Naive thymus-derived CD8-positive, alpha-beta T cell (primary cell): ENCODE measurements at places on chromosomes 13 and 19. TPM values are rescaled to one million over a fixed set of nuclear protein-coding genes. Genes with fewer than 3 reads are reported as not detected.

GRCh38 chr13:51477653-51478324, 25.0 kb upstream of the INTS6 start:
- H3K27me3 ChIP-seq: no peaks in the 10 kb centered on the region
- H3K36me3 ChIP-seq: no peaks in the 10 kb centered on the region
- H3K27ac ChIP-seq: no peak overlapping the region

DNA sequence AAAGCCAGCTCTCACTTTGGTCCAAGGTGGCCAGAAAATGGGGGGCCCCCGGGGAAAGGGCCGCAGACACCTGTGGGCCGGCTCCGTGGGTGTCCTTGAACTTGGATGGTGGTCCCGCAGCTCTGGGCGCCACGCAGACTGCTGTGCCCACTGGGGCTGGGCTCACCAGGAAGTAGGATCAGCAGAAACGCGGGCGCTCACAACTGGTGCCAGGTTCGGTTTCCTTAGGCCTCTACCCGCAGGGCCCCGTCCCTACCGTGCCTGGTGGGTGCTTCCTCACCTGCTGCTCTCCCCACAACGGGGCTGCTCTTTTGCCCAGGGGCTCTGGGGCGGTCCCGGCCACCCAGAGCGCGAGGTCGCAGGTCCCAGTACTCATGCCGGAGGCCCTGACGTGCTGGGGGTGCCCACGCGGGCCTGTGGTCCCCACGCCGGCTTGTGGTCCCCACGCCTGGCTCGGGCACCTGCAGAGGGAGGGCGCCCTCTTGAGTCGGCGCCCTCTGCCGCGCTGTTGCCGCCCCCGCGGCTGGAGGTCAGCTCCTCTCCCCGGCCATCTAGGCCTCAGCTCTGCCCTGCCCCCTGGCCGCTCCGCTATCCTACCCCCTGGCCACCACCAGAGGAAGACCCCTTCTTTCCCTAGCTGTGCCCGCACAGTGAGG, 1303.6 kb downstream of the UQCRFS1 start:
- no peaks in the 10 kb centered on the region for H3K36me3 ChIP-seq
- no peaks in the 10 kb centered on the region for H3K4me1 ChIP-seq
- no peak overlapping the region for H3K27ac ChIP-seq
- no peak for DNase-seq

- H3K27ac ChIP-seq: no peak overlapping the region
- H3K36me3 ChIP-seq: no peaks in the 10 kb centered on the region
- no peak for DNase-seq
- no peaks in the 10 kb centered on the region for H3K4me1 ChIP-seq
Measured at GRCh38 chr19:41161903-41162302, 31.1 kb upstream of the CYP2S1 start.

The CYP4F8 gene
- not detected for total RNA-seq

GRCh38 chr19:1658150-1659083, 6.0 kb upstream of the TCF3 start:
- DNase-seq: no peak
- H3K27ac ChIP-seq: no peak overlapping the region
- H3K4me3 ChIP-seq: no peak overlapping the region
- H3K36me3 ChIP-seq: no peaks in the 10 kb centered on the region
- H3K27me3 ChIP-seq: no peaks in the 10 kb centered on the region
